NCI-H748 treated with DMSO at 0.1 percent for 48 hours (cell line): ENCODE measurements at places on chromosomes 6 and 20.
A peak's percentile ranks its signal among the peaks of the same experiment; 100 is the strongest.

DNA sequence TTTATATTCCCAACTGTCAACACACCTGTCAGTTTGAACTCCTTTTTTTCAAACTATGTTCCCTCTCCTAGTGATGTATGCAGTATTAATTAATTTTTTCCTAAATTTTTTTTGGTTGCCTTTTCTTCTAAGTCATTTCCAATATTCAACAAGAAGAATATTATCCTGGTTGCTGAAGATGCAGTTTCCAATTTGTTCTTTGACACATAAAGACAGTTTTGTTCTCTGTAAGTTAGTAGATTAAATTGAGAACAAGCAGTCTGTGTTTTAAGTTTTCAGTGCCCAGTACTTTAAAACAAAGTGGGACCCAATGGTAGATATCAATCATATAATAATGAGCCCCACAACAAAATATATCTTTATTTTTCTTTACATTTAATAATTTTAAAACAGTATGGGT lies 47.3 kb downstream of the GJA1 start:
- no peak for DNase-seq

DNA sequence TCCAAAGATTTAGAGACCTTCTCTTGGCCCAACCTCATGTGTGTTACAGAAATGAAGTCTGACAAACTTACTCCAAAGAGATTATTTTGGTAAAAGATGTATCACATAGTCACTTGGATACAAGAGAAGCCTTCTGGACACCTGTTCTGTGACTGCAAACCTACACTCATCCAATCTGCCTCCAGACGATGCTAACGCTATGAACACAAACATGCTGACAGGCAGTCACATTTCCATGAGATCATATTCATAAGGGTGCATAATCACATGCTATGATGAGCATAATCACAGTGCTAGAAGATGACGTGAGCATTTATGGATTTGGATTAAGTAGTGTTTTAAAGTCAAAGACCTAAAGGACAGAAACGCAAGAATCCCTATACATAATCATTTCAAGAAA lies 340.2 kb downstream of the HACE1 start:
- no peak for DNase-seq

- DNase-seq: no peak
These were observed 46.4 kb downstream of the IMPG1 start for GRCh38 chr6:76026101-76026500.

- no peak for DNase-seq
These were observed 13.8 kb upstream of the DDR1 start for GRCh38 chr6:30870546-30870945.

DNA sequence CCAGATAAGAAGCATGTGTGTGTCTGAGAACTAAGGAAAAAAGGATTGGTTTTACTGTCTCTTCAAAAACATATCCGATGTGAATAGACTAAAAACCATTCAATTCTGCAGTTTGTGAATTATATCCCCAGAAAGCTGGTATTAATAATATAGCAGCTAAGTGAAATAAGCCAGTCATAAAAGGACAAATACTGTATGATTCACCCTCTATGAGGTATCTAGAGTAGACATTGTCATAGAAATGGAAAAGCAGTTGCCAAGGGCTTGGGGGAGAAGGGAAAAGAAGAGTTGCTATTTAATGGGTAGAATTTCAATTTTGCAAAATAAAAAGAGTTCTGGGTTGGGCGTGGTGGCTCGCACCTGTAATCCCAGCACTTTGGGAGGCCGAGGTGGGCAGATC lies 137.5 kb downstream of the ATXN1 start:
- no peak for DNase-seq

DNA sequence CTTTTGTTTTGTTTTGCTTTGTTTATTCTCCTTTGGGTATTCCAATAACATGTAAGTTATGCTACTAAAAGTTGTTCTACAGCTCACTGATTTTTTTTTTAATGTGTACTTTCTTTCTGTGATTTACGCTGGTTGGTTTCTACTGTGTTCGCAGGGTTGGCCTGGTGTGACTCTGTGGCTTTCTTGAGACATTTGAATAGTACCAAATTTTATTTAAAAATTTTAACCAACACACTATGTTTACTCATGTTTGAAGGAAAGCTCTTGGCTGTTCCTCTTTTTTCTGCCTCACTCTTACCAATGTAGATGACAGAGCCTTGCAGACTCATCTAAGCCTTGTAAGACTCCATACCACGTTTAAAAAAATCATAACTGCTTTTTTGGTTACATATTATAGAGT lies 1784.9 kb upstream of the DEFB115 start:
- DNase-seq: no peak

DNA sequence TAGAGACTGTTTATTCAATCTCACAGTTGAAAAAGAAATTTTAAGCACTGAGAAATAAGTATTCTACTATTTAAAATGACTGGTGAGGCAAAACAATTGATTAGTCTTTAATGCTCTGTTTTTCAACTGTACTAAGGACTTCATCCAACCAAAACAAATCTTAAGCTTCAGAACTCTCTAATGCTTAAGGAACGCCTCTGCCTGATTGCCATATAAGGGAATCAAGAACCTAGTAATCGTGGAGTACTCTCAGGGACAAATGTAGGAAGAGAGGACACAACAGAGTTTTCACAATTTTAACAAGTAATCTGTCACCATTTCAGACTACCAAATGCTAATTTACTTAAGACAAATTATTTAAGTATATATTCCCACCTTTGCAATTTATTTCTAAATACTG lies 16.1 kb downstream of the FBXO30 start:
- no peak for DNase-seq

DNA sequence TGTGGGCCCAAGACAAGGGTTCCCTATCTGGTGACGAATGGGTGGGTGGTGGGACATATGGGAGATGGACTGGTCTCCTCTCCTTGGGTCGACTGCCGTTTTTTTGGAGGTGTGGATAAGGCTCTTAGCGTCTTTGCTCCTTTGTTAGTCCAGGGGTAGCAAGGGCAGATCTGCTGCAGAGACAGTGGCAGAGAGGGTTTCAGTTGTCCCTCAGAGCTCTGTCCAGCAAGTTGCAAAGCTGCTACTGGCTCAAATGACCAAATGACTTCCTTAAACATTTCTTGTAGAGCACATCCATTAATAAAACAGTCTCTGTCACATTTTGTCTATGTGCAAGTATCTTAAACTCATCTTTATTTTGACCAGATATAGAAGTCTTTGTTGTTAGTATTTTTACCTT lies 508.0 kb upstream of the ADGRB3 start:
- DNase-seq: no peak

- DNase-seq: peak; percentile 85
These were observed 118.8 kb downstream of the RALGAPA2 start for GRCh38 chr20:20593447-20594170.

DNA sequence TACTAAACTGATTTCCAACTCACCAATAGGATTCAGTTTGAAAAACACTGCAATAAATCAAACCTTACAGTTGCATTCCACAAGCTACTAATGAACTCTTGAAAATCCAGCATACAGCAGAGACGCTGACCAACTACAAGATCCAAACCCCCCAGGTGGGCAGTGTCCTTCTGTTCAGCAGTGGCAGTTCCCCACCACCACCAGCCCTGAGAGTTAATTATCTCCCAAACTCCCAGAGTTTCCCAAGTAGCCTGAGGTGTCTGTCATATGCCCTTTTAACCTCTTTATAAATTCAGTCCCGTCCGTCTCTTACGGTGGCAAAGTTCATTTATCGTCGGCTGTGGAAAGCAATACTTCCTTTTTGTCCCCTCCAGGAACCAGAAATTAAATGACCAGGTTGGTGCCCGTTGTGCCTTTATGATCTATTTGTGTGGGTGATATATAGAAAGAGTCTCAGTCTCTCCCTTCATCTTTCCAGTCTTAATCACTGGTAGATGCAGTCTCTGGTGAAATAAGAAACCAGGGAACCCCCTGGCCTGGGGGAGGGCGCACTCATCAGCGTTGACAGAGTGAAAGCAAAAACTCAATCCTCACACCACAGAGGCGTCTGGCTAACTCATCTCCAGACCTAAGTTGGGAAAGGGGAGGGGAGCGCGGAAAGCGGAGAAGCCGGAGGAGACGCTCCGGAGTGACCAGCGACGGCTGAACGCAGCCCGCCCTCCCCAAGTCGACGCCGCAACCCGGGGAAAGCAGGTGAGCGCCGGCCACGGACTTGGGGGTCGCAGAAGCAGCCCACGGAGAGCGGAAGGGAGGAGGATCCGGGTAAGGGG lies 717 bp downstream of the MRPL14 start:
- no peak for DNase-seq

DNA sequence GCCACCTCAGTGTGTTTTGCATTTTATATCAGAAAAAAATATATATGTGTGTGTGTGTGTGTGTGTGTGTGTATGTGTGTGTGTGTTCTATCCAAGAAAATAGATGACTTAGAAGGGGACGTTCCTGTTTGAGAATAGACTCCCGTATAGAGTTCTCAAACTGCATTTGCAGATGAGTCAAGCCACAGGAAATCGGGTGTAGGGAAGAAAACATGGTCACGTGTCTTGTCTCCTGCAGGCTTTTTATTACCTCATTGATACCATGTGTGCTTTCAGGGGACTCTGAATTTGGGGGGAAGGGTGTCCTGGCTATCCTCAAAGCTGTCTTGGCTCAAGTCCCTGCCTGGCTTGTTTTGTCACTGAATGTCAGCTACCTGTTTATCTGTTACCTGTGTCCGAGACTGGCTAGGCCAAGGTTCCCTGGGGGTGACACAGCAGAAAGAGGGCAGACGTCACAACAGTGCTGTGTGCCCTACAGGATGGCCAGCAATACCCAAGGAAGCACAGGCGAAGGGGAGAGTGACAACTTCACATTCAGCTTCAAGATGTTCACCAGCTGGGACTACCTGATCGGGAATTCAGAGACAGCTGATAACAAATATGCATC lies 55.7 kb upstream of the NOP56 start:
- DNase-seq: no peak

GRCh38 chr6:1739680-1740079 lies 130.0 kb downstream of the FOXC1 start:
- no peak for DNase-seq

DNA sequence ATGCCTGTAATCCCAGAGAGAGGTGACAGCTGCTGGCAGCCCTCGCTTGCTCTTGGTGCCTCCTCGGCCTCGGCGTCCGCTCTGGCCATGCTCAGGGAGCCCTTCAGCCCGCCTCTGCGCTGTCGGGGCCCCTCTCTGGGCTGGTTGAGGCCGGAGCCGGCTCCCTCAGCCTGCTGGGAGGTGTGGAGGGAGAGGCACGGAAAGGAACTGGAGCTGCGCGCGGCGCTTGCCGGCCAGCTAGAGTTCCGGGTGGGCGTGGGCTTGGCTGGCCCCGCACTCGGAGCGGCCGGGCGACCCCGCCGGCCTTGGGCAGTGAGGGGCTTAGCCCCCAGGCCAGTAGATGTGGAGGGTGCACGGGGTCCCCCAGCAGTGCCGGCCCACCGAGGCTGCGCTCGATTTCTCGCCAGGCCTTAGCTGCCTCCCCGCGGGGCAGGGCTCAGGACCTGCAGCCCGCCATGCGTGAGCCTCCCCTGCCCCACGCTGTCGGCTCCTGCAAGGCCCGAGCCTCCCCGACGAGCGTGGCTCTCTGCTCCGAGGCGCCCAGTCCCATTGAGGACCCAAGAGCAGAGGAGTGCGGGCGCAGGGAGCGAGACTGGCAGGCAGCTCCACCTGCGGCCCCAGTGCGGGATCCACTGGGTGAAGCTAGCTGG lies 34.6 kb downstream of the C6orf52 start:
- DNase-seq: no peak

GRCh38 chr6:18883851-18884250 lies 496.7 kb downstream of the RNF144B start:
- DNase-seq: no peak

DNA sequence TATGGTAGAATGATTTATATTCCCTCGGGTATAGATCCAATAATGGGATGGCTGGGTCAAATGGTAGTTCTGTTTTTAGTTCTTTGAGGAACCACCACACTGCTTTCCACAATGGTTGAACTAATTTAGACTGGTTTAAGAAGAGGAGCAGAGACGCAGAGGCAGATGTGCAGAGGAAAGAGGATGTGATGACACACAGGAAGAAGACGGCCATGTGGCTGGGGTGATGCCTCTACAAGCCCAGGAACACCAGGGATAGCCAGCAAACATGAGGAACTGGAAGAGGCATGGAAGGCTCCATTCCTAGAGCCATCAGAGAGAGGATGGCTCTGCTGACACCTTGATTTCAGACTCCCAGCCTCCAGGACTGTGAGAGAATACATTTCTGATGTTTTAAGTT lies 218.3 kb upstream of the DTNBP1 start:
- no peak for DNase-seq
